ENCODE measurements at places on chromosomes 1 and 21. TPM values are rescaled to one million over a fixed set of nuclear protein-coding genes. Genes with fewer than 3 reads are reported as not detected.

DNA sequence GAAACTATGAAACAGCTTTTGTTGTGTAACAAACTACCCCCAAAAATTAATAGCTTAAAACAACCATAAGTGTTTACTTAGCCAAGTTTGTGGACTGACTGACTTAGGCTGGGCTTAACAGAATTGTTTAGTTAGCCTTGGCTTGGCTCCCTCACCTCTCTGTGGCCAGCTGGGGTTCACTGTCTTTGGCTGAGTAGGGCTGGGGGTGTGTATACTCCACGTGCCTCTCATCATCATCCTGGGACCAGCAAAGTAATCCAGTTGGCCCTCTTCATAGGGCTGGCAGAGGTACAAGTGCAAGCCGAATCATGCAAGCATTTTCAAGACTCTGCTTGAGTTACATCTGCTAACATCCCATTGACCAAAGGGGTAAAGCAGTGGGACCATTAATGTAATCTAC is 252.3 kb downstream of the BRINP2 start:
- peaks cover 3% of the 10 kb centered on the region for H3K27me3 ChIP-seq
- no peak overlapping the region for H3K27ac ChIP-seq
- no peak for DNase-seq
- no peaks in the 10 kb centered on the region for H3K4me1 ChIP-seq
- H3K4me3 ChIP-seq, result no peak overlapping the region
- H3K36me3 ChIP-seq, result no peaks in the 10 kb centered on the region

- H3K4me3 ChIP-seq, result no peak overlapping the region
- DNase-seq, result no peak
- no peaks in the 10 kb centered on the region for H3K27me3 ChIP-seq
Observed at GRCh38 chr1:39046613-39047210, 20.6 kb downstream of the NDUFS5 start.

NCMAP gene
- not detected for total RNA-seq

TTC22 gene
- total RNA-seq, result not detected

DNA sequence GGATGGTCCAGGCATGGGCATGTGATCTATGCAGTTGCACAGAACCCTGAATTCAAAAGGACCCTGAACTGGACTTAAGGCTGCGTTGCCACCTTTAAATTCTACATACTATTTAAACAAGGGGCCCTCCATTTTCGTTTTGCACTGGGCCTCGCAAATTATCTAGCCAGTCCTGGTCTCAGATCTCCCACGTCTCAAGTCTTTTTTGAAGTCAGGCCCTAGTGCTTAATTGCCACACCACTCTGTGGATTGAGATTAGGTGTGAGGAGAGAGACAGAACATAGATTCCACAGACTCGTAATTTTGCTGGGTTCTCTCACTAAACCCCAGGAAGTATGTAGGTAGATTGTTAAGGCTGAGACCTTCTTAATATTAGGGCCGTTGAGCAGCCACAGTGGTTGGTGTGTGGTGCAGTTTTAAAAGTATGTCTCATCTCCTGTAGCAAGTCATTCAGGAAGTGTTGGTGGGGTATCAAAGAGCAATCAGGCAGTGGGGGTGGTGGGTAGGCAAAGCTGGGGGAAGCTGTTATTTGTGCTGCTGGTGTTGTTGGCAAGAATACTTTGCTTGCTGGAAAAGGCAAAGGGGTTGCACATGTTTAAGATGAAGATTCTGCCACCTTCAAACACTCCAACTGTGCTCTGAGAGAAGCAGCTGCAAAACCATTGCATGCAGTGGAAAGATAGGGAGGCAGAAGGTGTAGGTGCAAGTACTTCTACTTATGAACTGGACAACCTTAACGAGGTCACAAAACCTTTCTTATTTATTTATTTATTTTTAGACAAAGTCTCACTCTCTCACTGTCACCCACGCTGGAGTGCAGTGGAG is 11.2 kb downstream of the CD84 start:
- no peak overlapping the region for H3K27ac ChIP-seq
- no peaks in the 10 kb centered on the region for H3K36me3 ChIP-seq
- H3K4me3 ChIP-seq, result no peak overlapping the region
- no peaks in the 10 kb centered on the region for H3K27me3 ChIP-seq
